ENCODE measurements at places on chromosomes 12 and 14.

DNA sequence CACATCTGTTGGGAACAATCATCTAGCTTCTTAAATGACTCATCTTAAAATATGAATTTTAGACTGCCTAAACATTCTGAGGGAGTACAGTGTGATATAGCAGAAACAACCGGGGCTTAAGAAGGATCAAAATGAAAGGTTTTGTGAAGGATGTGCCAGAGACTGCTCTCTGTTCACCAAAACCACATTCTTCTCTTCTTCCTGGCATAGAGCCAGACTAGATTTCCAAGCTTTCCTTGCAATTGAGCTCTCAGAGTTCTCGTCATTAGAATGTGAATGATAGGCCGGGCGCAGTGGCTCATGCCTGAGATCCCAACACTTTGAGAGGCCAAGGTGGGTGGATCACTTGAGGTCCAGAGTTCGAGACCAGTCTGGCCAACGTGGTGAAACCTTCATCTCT is 94.5 kb downstream of the LRRIQ1 start:
- no peak for DNase-seq

DNA sequence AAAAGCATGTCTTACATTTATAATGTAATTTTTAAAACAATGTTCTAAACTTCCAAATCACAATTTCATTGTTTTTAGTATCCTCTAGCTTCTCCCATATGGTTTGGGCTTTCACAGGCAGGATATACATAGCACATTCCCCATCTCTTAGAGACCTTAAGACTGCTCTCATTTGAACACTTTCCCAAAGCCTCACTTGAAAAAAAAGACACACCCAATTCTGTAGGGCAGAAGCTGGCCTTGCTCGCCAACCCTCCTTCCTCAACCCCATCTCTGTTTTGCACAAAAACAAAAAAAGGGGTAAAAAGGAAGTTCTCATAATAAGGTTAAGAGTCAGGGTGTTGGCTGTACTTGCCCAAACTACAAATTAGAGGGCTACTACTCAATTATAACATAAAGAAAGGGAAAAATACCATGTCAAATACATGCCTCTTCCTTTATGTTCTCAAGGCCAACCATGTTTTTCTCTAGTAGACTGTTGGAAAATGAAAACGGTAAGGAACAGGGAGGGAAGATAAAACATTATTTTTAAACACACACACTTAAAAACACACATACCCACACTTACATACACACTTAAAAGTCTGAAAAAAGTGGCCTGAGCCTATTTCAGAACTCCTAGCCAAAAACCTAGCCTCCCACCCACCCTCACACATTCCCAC is 9.9 kb upstream of the KANSL2 start:
- DNase-seq = no peak

- DNase-seq = no peak
These were observed 24.4 kb downstream of the ADCY6 start for GRCh38 chr12:48764521-48764920.

- no peak for DNase-seq
These were observed 187.9 kb downstream of the ALG10 start for GRCh38 chr12:34210183-34210582.

DNA sequence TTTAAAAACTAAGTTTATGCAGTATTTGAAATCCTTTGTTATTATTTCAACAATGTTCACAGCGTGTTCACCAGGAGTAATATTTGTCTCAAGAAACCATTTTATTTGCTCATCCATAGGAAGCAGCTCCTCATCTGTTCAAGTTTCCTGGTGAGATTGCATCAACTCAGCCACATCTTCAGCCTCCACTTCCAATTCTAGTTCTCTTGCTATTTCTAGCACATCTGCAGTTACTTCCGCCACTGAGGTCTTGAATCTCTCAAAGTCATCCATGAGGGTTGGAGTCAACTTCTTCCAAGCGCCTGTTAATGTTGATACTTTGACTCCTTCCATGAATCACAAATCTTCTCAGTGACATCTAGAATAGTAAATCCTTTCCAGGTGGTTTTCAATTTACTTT is 18.0 kb downstream of the CLEC9A start:
- no peak for DNase-seq

DNA sequence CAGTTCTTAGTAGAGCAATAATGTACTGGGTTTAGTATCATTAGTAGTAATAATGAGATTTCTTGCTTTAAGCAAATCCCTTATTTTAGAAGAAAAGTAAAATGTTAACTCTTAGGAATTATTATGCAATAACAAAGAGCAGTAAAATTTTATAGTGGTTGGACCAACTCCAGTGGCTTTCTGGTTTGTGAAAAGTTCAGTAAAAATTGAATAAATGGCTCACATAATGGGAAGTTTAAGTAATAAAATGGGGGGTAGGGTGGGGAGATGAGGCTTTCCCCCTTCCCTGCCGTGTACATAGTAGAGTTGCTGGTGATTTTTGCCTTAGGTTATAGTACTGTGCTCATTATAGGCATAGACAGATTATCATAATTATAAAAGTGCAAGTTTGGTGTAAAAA is 250.5 kb upstream of the ATP2B1 start:
- peak; percentile 80 for DNase-seq

DNA sequence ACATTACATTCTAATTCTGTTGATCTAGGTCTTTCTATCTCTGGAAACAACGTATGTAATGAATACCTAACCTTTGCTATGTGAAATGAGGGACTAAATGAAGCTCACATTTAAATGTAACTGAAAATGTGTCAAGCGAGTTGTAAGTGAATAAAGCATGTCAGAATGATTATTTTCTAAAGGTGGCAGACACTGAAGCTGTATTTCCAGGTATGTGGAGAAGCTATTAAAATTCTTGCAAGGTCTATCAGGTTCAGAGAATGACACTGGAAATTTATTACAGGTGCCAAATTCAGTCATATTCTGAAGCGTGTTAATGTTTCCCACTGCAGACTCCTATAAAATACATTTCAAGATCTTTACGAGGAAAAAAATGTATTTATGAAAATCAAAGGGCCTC is 641.4 kb downstream of the RPS29 start:
- DNase-seq = no peak

DNA sequence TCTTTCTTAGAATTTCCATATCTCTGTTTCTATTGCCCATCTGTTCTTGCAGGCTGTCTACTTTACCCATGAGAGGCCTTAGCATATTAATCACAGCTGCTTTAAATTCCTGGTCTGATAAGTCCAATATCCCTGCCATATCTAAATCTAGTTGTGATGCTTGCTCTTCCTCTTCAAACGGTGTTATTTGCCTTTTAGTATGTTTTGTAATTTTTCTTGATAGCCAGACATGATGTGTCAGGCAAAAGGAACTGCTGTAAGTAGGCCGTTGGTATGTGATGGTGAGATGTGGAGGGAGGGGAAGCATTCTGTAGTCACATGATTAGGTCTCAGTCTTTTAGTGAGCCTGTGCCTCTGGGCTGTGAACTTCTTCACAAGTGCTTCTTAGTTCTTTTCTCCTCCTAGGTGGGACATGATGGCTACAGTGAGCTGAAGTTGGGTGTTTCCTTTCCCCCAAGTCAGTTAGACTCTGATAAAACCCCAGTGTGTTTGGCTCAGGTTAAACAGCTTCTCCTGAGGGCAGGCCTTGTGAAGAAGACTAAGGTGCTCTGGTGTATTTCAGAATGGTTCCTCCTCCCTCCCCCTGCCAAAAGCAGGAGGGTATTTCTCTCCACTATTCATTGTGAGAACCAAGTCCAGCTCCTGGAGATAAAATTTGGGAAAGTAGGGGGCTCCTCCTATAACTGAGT is 195.9 kb upstream of the PARP11 start:
- DNase-seq = peak; percentile 12

DNA sequence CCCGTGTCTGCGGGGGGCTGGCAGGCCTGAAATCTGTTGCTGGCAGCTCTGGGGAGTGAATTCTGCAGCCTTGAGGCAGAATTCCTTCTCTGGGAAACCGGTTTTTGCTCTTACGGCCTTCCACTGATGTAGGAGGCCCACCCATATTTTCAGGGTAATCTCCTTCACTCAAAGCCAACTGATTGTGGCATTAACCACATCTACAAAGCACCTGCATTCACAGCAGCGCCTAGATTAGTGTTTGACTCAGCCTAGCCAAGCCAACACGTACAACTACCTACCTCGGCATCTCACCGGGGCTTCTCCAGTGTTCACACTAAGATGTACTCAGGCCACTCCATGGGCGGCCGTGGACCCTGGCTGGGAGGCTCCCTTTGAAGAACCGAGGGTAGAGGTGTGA is 15.8 kb downstream of the C12orf43 start:
- DNase-seq = no peak

- DNase-seq = no peak
These were observed 16.7 kb downstream of the SLC38A4 start for GRCh38 chr12:46808955-46809697.

DNA sequence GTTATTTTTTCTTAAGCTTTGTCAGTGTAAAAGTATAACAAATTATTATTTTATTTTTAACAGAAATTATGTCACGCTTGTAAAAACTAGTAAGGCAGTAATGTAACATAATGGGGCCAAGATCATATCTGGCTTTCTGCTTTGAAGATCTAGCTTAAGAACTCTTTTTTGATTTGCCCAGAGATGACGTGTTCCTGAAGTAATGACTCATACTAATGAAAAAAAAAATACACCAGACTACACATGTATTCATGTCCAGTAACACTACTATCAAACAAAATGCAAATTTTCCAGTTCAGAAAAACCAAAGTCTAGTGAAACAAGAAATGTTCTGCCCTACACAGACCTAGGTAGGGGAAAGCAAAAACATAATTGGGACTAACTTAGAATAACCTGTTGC is 432.2 kb upstream of the ATXN7L3B start:
- no peak for DNase-seq

DNA sequence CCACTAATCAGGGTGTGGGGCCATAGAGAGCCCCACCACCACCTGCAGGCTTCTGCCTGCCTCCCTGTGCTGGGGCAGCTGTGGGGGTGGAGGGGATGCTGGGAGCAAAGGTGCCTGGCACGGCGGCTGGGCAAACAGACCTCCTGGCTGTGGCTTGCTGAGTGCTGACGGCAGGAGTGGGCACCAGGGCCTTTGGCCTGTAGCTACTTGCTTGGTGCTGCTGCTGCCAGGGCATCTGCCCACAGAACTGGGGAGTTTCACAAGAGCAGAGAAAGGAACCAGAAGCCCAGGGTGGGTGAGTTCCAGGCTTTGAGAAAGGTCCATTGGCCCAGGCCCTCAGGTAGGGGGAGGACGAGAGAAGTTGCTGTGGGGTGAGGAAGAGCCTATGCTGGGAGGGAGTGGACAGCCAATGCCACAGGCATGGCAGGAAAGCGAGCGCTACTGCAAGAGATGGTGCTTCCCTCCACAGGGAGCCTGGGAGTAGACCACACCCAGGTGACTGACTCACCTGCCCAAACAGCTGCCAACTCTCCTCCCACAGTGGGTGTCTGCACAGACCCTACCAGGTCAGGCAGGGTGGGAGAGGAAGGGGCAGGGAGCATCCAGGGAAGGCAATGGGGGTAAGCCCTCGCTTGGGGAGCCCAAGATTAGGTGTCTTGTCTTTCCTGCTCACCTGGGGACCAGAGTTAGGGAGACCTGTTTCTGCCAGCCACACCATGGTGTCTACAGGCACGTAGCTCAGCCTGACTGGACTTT is 39.0 kb upstream of the HDAC7 start:
- DNase-seq = no peak

DNA sequence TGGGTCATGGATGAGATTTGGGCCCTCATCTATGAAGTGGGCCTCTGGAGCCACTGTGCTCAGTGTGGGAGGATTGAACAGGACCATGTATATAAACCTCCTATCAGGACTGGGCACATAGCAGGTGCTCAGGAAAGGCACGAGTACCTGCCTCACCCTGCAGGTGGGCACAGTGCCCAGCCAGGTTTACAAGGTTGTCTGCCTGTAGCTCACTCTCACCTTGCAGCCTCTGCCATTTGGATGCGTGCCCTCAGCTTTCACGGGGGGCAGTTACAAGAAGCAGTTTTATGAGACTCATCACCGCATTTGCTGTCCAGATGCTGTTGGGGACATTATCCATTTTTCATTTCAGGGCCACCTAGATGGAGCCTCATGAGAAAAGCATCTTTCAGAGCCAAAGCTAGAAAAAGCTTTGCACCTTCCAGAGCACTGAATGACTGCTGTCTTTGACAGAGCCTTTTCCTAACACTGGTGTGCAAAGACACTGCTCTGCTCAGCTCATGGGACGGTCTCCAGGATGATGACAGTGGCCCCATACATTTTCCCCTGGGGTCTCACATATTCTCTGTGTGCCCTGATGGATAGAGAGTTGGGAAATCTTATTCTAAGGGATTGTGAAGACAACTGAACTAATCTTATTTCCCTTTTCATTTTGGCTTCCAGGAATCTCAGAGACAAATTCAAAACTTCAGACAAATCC is 327.5 kb upstream of the RTL1 start:
- no peak for DNase-seq

GRCh38 chr12:84619053-84619571 is 293.5 kb downstream of the SLC6A15 start:
- no peak for DNase-seq

- no peak for DNase-seq
These were observed 302.0 kb downstream of the TRHDE start for GRCh38 chr12:72574138-72574537.
